ENCODE measurements at places on chromosomes 2 and 18.
A peak's percentile ranks its signal among the peaks of the same experiment; 100 is the strongest.

DNA sequence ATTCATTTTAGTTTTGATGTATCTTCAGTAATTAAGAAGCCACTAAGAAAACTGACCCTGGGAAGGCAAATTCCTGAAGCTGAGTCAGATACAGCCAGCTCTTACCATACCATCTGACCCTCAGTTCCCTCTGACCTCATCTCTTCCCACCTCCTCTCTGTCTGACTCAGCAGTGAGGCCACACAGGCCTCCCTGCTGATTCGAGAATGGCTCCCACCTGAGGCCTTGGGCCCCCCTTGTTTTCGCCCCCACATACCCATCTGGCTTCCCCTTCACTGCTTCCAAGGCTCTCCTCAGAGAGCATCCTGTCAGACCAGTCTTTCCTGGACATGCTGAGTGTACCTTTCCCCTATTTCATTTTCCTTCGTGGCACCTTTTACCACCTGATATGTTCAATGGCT is 71.0 kb upstream of the CYP1B1 start:
- no peak for DNase-seq

DNA sequence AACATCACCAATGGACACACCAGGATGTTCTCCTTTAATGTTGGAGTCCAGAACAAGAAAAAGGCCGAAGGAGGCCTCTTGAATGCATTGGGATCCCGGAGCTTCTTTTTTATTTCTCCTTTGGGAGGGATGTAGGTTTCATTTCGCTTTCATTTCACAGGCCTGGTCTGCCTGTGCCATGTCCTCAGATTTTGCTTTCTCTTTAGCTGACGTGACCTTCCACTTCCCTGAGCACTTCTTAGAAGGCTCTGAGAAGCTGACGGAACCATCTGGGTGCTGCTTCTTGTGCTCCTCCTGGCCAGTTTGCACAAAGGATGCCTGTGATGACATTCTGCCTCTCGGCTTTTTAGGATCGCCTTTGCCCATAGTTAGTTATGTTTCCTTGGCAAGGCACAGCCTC is 15.1 kb upstream of the MBOAT2 start:
- DNase-seq, result no peak

DNA sequence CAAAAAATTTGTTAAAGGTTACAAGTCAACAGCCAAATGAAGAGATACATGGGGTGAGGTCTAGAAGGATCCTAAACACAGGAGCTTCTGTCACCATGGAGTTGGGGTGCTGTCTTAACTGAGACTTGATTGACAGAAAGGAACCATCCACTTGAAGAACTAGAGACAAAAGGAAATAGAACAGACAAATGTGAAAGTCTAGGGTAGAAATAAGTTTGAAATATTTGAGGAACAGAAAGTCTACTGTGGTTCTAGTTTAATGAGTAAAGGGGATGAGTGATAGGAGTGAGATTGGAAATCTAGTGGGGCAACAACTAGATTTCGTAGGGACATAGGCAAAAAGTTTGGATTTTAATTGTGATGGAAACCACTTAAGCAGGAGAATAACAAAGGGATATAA is 18.7 kb downstream of the RBBP8 start:
- no peak for DNase-seq

GRCh38 chr2:239523954-239524330 is 123.1 kb upstream of the HDAC4 start:
- DNase-seq, result no peak

GRCh38 chr2:110843496-110843895 is 111.1 kb downstream of the ACOXL start:
- no peak for DNase-seq

GRCh38 chr2:67717692-67718091 is 320.6 kb downstream of the ETAA1 start:
- DNase-seq, result no peak

DNA sequence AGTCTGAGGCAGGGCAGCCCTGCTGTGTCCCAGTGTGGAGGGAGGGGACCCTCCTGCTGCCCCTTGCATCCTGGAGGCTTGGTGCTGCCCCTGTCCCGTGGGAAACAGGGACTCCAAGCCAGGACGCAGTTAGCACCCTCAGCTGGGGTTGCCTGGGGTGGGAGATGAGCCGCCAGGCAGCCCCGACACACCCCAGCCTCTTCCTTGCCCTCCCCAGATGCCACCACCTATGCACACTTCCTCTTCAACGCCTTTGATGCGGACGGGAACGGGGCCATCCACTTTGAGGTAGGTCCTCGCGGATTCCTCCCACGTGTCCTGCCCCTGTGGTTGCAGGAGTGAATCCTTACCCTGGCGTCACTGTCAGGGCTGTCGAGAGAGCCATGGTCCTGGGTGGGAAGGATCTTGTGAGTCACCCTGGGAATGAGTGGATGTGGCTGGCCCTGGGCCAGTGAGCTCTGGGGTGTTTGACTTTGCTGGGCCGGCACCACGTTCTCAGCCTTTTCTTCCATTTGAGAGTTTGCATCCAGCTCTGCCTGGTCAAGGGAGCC is 27.5 kb upstream of the FAHD2A start:
- DNase-seq, result no peak

DNA sequence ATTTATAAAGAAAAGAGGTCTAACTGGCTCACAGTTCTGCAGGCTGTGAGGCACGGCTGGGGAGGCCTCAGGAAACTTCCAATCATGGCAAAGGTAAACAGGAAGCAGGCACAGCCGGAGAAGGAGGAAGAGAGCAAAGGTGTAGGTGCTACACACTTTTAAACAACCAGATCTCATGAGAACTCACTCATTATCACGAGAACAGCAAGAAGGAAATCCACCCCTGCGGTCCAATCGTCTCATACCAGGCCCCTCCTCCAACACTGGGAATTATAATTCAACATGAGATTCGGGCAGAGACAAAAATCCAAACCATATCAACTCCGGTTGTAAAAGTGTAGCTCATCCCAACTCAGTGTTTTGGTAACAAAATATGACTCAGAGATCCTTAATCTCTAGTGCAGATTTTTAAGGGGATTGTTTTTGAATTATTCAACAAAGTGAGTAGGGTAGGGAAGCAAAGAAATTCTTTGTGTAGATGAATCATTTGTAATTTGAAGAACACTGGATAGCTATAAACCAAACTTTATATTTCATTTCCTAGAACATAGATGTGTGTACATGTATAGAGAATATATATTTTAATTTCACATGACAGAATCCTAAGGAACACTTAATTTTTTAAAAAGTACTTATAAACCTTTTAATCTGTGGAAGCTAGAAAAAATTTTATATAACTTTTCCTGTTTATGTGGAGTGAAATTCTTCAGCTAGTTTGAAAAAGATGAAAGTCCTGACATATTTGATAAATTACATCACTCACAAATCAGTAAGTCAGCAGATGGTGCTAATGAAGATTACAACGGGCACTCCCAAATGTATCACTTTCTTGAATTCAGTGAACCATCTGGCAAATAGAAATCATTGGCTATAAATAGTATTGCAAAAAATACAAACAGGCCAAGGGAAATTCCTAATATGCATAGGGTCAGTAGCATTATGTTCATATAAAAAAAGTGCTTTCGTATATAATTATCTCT is 130.1 kb downstream of the OLA1 start:
- no peak for DNase-seq

GRCh38 chr18:45403341-45404049 is 211.8 kb upstream of the SLC14A2 start:
- no peak for DNase-seq

- DNase-seq, result no peak
These were observed at the start of gene ZSWIM2 for GRCh38 chr2:186848873-186849578. Gene ZSWIM2 (minus strand): TSS chr2:186849170. CDS start chr2:186849130, 40 bp downstream.

DNA sequence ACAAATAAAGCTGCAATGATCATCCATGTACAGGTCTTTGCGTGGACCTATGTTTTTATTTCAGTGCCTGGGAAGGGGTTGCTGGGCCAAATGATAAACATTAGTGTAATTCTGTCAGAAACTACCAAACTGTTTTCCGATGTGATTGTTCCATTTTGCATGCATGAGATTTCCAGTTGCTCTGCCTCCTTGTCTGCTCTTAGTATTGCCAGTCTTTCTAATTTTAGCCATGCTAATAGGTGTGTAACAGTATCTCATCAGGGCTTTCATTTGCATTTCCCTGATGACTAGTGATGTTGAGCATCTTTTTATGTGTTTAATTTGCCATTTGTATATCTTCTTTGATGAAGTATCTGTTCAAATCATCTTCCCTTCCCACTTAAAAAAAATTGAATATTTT is 67.5 kb downstream of the SP110 start:
- DNase-seq, result no peak

- DNase-seq, result no peak
These were observed 86.4 kb downstream of the TCF4 start for GRCh38 chr18:55501579-55501978.

- DNase-seq, result no peak
These were observed 2168.6 kb upstream of the PIK3C3 start for GRCh38 chr18:39786477-39786876.

DNA sequence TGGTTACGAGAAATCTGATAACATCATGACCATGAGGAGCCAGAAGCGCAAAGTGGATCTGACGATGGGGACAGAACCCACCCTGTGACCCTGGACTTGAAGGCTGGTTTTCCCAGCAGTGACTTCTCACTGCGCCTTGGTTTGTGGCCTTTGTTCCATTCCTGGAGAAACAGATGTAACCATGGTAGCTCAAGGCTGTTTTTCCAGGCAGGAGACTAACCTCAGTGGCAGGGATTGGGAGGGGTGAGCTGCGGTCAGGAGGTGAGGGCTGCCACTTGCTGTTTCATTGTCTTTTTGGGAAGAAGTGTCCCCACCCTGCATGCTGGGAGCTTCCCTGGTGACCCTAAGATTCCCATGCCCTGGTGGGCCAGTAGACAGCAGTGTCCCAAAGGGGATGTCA is 116.4 kb upstream of the SMAD2 start:
- no peak for DNase-seq

DNA sequence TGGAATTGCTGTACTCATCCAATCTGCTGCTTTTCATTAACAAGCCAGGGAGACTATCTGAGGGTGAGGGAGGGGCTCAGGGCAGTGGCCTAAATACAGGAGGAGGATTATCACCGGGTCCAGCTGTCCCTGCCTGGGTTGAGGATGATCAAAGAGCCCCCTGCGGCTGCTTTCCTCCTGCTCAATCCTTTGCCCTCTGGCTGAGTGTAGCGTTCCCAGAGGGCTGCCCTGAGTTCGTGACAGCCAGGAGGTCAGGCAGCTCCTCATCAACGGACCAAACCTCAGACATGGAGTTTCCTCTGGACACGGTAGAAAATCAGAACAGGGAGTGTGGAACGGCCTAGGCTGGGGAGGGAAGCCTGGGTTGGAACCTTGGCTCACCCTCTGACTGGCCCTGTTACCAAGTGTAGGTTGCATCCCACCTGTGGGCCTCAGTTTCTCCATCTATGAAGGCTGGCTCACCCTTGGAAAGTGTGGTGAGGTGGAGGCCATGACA is 23.5 kb downstream of the CIB4 start:
- DNase-seq, result no peak

- DNase-seq, result no peak
These were observed 258.7 kb upstream of the LINC00305 start for GRCh38 chr18:64407606-64408005.

DNA sequence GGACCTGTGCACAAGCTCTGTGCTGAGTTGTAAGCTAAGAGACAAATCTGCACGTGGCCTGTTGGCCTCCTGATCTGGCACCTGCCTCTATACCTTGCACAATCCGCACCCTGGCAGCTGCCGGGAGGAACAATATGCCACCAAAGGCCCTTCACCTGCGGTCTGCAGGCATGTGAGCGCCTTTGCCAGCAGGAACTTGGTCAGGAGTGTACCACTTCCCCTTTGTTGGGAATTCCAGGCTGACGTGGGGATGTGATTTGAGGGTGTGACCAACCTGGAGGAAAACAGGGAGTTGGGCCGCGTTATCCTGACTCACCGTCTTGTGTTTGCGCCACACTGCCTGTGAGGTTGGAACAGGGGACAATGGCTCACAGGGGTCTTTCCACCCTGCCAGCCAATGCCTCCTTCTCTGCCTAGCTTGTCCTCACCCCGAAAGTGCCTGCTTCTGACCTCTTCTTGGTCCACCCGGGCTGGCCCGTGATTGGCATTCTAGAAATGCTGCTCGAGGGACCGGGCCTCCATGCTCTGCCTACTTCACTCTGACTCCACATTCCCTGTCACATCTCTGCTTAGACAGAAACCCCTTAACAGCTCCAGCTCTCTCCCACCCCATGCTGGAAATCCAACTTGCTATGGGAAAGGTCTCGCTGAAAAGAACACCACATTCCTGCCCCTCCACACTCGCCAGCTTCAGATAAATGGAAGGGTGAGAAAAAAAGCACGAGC is 67.1 kb upstream of the MAP4K4 start:
- DNase-seq, result no peak

DNA sequence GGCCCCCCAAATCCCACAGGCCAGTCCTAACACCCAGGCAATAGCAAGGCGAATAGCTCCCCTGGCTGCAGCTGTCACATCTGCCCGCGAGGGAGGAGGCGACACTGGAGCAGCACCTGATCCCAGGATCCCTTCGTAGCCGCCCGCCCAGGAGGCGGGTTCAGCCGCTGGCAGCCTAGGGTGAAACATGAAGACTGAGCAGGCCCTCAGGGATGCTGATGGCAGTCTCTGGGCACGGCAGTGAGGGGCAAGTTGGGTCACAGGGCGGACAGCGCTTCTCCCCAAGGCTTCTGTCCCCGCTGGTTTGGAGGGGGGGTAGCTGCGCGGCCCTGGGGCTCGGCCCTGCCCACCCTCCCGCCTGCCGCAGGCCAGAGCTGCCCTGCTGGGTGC is 1.9 kb downstream of the DNMT3A start:
- no peak for DNase-seq

DNA sequence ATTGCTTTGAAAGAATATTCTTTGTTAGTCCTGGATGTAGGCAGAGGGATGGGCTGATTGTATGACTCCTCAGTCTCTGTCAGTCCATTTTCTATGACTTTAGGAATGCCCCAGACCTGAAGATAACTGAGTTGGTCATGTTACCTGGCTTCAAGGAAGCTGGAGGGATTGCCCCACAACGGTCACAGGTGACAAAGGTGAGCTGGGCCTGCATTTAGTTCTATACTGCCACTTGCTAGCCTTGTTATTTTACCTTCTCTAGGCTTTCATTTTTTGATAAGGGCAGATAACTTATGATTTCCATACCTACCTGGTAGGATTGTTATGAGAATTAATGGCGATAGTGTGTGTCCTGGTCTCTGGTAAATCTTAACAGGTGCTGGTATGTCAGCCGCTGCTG is 260.1 kb downstream of the PRKCE start:
- no peak for DNase-seq

DNA sequence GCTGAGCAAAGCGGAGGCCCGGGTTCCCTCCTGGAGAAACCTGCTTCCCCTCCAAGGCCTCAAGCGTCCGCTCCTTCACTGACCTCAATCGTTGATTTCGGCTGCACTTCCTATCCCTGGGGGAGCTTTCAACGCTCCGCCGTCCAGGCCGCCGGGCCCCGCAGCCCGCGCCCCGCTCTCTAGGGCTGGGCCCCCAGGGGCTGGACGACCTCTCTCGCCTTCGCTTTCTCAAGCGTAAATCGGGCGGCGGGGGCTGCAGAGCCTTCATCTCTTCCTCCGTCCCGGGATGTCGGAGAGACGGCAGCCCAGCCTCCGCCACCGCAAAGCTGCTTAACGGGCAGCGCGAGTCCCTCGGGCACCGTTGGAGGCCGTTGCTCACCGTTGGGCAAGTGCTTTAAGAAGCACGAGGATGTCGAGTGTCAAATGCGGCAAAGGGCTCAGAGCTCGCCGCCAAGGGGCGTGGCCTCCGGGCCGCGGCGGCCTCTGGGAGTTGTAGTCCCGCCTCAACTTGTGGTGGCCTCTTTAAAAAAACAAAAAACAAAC is 8.5 kb downstream of the HES6 start:
- DNase-seq, result peak; percentile 65

- DNase-seq, result no peak
These were observed 62.5 kb downstream of the LHCGR start for GRCh38 chr2:48693066-48693465.

Measured in activated naive CD4-positive, alpha-beta T cell (primary cell).